ENCODE measurements at places on chromosomes 16 and 17.

GRCh38 chr16:53518550-53519416, 15.8 kb upstream of the AKTIP start:
- no peak for DNase-seq

- DNase-seq: no peak
Observed at GRCh38 chr16:81693041-81693743, 85.9 kb upstream of the PLCG2 start.

- DNase-seq: peak; percentile 47
Observed at GRCh38 chr17:56598466-56598865, 5.0 kb downstream of the NOG start.

DNA sequence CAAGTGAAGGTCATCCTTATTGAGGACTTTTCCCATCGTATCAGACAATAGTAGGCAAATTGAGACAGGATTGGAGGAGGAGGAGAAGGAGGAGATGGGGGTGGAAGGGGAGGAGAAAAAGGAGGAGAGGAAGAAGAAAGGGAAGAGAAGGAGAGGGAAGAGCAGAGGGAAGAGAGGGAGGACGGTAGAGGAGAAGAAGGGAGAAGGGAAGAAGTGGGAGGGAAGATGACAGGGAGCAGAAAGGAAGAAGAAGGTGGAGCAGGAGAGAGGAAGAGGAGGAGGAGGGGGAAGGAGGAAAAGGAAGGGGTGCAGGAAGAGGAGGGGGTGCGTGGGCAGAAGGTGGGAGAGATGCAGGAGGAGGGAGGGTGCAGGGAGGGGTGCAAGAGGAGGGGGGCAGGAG, 26.0 kb downstream of the ABCC6 start:
- DNase-seq: no peak

DNA sequence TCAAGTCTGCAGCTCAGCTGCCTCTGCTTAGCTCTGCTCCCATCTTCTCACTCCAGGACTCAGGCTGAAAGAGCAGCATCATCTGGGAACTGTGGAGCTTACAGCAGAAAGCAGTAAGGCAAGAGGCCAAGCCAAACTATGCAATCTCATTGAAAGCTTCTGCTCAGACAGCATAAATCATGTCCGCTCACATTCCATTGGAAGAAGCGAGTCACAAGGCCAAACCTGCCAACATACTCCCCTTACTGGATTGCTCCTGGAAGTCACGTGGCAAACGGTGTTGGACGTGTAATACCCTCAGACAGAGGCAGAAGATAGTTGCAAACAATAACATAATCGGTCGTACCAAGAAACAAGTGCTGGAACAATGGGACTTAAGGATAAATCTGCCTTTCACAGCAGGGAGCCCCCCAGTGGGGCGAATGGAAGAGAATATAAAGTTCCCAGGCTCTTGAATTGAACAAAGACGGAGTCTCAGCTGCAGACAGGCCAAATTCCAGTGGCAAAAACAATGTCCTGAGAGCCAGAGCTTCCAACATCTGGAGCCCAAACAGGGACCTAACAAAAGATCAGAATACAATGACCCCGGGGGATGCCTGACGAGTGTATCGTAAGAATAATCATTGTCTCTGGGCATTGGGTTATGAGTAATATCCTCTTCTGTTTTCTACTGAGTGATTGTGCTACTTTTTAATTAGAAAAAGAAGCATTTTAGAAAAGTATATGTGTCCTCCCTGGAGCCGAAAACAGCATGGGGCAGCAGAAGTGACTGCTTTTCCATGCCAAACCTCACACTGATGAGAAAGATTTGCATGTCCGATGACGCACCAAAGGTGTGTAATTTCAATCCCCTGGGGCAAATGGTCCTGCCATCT, 68.4 kb downstream of the CMC2 start:
- peak; percentile 77 for DNase-seq

- no peak for DNase-seq
Observed at GRCh38 chr16:90018652-90019542, at the start of gene DBNDD1. TSS of gene DBNDD1 (minus strand) at chr16:90019456. CDS start at chr16:90019341, 115 bp downstream.

GRCh38 chr17:29954405-29954804, 13.0 kb downstream of the EFCAB5 start:
- no peak for DNase-seq

GRCh38 chr17:50452630-50453300, 15.9 kb downstream of the CHAD start:
- no peak for DNase-seq

DNA sequence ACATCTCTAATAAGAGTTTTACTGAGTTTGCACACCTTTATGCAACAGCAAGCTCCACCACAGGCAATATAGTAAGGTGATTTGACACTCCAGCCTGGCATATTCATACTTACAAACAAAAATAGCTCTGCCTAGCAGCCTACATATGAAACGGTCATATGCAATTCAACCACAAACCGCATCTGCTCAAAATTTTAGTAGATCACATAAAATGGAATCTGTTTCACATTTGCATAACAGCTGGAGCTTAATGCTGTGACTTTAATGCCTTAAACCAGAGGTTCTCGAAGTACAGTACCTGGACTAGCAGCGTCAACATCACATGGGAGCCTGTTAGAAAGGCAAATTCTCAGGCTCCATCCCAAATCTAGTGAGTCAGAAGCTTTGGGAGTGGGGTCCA, 578.4 kb downstream of the CDH11 start:
- DNase-seq: no peak

- no peak for DNase-seq
Observed at GRCh38 chr17:19897090-19897837, 29.5 kb upstream of the ULK2 start.

DNA sequence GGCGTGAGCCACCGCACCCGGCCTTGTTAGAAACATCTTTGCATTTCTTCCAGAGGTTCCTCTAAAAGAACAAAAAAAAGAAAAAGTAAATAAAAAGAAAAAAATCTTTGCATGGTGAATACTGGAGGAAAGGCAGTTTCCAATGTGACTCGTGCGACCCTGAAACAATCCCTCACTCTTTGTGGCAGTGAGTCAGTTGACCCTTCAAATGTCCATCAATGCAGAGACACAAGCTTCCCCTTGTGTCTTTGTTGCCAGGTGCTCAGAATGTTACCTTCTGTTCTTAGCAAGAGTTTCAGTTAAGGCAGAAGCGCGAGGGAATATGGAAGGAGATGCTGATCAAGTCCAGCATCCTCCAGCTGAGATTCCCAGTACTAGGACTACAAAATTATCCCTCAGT, 16.4 kb downstream of the CACNG4 start:
- no peak for DNase-seq

- no peak for DNase-seq
Observed at GRCh38 chr16:57867000-57867561, 64.8 kb upstream of the KIFC3 start.

GRCh38 chr16:87240211-87241136, 76.7 kb downstream of the C16orf95 start:
- no peak for DNase-seq

DNA sequence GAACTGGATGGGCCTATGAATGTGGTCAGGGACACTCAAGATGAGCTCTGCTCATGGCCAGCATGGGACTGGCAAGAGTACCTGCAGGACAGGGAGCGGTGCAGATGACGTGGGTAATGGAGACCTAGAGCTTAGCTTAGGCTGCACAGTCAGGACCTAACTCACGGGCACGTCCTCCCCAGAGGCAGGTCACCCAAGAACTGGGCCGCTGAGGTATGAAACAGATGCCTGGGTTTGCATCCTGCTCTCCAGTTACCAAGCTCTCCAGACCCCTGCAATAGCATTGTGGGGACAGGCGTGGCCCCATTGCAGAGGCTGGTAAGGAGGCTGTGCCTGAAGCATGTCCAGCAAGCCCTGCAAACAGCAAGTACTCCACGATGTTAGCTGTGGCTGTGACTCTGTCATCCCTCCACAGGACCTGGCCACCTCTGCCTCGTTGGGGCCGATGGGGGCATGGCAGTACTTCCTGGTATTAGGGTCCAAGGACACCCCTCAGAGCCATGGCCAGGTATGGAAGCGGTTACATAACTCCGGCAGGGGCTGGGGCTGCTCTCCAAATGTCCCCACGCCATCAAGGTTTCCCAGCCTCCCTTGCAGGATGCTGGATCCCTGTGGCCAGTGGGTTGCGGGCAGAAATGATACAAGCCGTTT, 37.5 kb upstream of the RBFOX3 start:
- DNase-seq: no peak

DNA sequence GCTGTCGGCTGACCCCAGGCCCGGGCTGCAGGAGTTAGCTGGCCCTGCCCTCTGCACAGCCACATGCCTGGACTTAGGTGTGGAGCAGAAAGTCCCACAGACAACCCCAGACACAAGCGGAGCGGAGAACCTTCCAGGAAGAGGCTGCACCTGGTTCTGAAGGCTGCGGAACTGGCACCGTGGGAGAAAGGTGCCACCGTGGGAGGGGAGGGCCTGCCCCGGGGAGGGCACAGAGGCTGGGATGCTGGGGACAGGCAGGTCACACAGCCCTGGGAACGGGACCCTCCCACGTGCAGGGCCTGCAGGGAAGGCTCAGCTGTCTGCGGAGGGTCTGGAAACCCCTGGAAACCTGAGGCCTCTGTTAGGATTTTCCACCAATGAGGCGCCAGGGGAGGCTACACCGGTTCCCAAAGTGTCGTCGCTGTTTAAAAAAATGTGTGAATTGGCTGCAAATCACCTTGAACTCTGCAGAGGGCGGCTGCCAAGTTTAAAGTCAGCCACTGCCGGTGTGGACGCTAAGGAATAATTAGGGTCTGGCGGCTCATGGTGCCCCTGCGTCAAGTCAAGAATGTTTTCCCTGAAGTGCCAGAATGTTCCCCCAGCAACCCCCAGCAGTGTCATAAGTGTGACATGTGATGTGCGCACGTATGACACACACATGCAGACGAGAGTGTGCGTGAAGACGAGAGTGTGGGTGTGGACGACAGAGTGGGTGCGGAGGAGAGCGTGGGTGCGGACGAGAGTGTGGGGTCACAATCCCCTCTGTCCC, 50.9 kb upstream of the PABPN1L start:
- DNase-seq: no peak

GRCh38 chr16:87880117-87880696, 10.9 kb upstream of the SLC7A5 start:
- DNase-seq: no peak

DNA sequence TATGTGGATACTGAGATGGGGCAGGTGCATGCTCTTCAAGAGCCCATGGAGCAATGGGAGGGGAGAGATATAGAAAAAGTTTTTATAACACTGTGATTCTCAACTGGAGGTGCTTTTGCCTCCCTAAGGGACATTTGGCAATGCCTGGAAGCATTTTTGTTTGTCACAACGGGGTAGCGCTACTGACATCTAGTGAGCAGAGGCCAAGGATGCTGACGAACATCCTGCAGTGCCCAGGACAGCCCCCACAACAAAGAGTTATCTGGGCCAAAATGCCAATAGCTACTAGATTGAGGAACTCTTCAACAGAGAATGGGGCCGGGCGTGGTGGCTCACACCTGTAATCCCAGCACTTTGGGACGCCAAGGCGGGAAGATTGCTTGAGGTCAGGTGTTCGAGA, 67.2 kb upstream of the CLEC3A start:
- DNase-seq: no peak

DNA sequence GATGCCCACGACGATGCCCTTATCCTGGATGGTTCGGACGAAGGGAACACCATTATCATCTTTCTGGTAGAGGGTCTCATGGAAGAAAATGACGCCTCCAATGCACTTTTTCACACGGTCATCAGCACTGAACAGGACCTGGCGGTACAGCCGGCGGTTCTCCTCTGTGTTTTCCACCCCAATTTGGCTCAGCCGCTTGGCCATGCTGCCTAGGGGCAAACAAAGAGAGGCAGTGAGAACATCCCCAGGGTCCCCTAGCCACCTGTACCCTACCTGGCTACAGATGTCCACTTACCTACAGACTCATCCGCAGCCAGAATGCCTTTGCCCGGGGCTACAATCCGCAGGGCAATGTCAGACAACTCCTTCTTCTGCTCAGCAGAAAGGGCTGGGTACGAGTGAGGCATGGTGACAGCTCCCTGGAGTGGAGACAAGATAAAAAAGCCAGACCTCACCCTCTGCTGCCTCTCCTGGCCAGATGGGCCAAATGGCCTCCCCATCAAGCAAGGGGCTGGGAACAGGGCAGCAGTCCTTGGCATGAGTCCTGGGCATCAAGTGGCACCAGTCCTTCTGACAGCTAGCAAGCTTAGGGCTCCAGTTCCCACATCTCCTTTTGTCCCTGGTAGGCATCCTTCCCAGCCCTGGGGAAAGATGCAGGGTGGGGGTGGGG, 1.4 kb downstream of the ALDOC start:
- no peak for DNase-seq

DNA sequence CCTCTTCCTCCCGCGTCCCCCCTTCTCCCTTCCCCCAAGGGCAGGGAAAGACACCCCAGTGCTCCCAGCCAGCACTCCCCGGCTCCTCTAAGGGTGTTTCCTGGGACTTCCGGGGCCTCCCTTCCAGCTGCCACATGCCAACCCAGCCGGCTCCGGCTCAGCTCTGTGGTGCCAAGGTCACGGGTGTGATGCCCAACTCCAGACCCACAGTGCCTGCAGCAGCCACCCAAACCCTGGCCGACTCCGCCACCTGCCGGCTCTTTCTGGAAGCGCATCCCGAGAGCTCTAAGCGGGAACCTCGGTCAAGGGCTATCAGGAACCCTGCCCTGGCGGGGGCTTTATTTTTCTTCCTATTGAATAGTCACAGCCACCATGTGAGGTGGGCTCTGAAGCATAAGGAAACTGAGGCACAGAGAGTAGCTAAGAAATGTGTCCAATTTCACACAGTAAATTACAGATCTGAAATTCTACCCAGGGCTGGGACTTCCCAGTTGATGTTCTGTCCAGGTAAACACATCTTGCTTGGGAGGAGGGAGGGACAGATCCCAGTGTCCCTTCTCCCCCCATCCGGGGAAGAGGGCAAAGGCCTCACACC, 3.3 kb upstream of the PPP1R1B start:
- DNase-seq: peak; percentile 33

DNA sequence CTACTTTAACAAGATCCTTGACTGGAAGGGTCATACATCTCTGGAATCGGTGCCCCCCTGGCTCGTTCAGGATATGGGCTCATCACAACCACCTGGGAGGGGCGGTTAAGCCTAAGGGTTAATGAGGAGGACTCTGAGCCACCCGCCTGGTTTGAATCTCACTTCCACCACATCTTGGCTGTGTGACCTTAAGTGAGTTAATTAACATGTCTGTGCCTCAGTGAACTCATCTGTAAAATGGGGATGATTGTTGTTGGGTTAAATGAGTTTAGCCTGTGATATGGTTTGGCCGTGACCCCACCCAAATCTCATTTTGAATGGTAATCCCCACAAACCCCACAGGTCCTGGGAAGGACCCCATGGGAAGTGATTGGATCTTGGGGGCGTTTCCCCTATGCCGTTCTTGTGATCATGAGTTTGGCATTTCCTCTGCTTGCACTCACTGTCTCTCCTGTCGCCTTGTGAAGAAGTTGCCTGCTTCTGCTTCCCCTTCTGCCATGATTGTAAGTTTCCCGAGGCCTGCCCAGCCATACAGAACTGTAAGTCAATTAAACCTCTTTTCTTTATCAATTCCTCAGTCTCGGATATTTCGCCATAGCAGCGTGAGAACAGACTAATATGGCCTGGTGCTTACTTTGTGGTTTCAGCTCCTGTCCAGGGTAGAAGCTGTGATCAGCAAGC, 214.0 kb upstream of the CIBAR2 start:
- DNase-seq: no peak

GRCh38 chr16:80733407-80733806, 71.0 kb downstream of the CDYL2 start:
- DNase-seq: no peak

Measured in HS-5 (cell line).